Muscle of leg (tissue), 16 donors: ENCODE measurements at places on chromosomes 7 and 10.
A peak's percentile ranks its signal among the peaks of the same experiment; 100 is the strongest.

DNA sequence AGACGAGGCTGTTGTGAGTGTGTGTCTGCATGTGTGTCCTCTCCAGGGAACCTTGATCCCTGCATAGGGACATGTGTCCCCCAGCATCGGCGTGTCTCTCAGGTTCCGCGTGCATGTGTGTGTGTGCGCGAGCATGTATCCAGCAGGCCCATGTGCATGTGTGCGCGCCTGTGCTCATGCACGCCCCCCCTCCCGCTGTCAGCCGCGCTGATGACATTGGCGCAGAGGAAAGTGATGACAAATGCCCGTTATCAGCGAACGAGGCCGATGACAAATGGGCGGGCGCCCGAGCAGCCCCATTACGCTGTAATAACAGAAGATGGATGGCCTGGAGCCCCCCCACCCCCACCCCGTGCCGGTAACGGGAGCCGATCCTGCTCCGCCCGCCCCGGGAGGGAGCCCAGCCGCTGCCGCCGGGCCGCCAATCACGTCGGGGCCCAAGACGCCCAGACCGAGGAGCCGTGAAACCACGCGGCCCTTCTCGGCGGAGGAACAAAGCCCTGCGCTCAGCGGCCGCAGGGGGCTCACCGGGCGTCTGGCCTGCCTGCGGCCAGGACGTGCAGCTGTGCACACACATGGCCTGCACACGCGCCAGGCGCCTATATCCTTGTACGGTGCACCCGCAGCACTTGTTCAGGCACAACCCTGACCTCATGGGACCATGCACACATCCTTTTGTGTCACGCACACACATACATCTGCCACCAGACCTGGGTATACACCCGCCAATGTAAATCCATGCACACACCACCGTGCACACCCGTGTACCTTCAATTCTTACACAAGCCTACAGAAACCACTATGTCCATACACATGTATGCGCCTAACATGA lies 21.5 kb downstream of the POLL start:
- DNase-seq = peak; percentile 56

DNA sequence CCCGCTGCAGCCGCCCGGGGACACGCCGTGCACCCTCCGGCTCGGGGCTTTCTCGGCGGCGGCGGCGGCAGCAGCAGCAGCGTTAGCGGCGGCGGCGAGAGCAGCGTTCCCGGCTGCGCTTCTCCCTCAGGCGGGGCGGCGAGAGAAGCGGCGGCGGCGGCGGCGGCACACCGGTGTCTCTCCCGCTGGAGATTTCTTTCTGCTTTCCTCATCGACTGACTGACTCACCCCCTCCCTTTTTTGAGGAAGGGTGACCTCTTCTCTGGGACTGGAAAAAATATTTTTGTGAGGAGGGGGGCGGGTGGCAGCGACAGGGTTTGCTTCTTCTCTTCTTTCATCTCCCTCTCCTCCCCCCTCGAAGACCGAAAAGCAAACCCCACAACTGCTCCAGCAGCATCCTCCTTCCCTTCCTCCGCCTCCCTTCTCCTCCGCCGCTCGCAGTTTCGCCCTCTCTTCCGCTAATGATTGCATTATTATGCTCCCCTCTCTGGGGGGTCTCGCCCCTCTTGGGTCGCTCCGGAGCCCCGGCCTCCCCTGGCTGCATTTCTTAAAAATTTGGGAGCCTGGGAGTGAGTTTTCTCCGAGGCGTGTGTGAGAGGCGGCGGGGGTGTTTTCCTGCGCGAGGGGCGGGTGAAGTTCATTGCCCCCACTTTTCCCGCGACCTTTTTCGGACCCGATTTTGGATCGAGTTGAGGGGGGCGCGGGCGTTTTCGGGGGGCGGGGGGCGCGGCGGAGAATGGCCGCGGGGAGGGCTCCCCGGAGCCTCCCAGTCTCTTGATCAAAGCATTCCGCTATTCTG lies 411 bp downstream of the AUTS2 start:
- peak; percentile 83 for DNase-seq

GRCh38 chr7:89772276-89772675 lies 382.0 kb upstream of the STEAP1 start:
- no peak for DNase-seq

DNA sequence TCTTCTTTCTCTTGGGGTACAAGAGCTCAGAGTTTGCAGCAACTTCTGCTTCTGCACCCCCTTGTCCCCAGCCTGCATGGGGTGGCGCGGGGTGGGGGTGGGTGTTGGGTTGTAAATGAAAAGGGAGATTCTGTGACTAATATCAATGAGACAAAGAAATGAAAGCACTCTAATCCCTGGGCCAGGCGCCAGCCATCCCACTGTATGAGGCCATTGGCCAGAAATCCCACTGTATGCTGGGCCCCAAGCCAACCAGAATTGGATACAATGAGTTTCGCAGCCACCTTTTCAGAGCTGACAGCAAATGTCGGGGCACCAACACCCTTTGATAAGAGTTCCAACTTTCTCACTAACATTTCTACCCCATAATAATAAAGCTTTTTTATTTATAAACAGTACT lies 10.9 kb upstream of the PTN start:
- DNase-seq = peak; percentile 80

- DNase-seq = no peak
Measured at GRCh38 chr10:66931949-66932343, 6.1 kb downstream of the LRRTM3 start.

DNA sequence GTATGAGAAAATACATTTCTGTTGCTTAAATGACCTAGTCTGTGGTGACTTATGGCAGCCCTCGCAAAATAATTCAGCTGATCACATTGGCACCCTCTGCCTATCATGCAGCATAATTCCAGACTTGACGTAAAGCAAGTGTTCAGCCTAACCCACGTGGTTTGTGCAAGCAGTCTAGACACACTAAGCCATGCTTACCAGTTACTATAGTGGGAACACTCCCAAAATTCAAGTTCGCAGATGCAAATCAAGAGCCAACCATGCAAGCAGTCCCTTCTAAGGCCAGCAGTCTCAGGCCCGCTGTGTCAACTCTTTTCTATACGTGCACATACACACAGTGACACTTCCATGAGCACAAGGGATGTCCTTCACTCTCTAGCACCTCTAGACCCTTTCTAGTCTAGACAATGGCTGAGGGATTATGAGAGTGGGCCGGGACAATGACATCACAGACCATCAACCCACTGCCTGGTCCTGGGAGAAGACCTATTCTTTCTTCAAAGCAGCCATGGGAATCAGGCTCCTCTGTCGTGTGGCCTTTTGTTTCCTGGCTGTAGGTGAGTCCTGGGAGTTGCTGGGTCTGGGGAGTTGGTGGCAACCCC lies 29.0 kb upstream of the PRSS1 start:
- DNase-seq = no peak
